Kidney epithelial cell (primary cell): ENCODE measurements at places on chromosomes 12 and 14. TPM values are rescaled to one million over a fixed set of nuclear protein-coding genes. Genes with fewer than 3 reads are reported as not detected.

SUOX gene
- total RNA-seq: 12.0 and 18.0 TPM in 2 replicates

TSPAN9 gene
- 17.7 and 18.5 TPM in 2 replicates for total RNA-seq

- no peak for DNase-seq
These were observed 2.5 kb downstream of the MYH7 start for GRCh38 chr14:23432946-23433345.

DNA sequence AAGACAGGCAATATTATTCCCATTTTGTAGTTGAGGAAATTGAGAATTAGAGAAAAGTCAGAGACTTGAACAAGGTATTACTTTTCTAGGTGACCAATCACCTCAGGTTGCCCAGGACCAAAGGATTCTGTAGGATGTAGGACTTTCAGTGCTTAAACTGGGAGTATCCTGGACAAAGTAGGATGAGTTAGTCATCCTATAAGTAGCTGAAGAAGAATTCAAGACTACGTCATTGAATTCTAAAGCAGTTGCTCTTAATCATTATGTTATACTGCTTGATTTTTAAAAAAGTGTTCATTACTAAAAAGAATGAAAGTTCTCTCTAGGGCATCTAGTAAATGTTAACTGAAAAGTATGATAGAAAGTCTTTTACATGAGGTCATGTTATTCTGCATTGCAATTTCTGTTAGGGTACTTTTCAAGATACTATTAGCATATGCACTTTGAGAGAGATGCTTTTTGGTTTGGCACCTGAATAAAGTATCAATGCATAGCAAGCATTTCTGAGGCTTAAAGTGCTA is 101.7 kb downstream of the RTN1 start:
- no peak for DNase-seq

DNA sequence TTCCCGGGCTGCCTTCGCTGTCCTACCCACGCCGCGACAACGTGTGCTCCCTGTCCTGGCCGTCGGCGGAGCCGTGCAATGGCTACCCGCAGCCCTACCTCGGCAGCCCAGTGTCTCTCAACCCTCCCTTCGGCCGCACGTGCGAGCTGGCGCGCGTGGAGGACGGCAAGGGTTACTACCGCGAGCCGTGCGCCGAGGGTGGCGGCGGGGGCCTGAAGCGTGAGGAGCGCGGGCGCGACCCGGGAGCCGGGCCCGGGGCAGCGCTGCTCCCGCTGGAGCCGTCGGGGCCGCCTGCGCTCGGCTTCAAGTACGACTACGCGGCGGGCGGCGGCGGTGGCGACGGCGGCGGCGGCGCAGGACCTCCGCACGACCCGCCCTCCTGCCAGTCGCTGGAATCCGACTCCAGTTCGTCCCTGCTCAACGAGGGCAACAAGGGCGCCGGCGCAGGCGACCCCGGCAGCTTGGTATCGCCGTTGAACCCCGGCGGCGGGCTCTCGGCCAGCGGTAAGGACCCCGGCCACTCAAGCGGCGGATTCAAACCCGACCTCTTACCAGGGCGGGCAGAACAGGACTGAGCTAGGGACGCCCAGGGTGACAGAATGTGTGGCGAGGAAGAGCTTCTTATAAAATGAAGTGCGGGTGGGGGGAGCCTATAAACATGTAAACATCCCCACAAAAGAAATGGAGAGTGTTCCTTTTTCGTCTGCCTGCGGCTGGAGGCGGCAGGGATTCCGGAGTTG is 503 bp downstream of the HOXC12 start:
- DNase-seq: no peak

GRCh38 chr12:48351022-48351708 is 446 bp upstream of the ZNF641 start:
- DNase-seq: peak; percentile 49

GRCh38 chr14:43522901-43523300 is 984.2 kb downstream of the FSCB start:
- DNase-seq: no peak

- no peak for DNase-seq
These were observed 197.8 kb downstream of the PTPRO start for GRCh38 chr12:15520083-15520482.

DNA sequence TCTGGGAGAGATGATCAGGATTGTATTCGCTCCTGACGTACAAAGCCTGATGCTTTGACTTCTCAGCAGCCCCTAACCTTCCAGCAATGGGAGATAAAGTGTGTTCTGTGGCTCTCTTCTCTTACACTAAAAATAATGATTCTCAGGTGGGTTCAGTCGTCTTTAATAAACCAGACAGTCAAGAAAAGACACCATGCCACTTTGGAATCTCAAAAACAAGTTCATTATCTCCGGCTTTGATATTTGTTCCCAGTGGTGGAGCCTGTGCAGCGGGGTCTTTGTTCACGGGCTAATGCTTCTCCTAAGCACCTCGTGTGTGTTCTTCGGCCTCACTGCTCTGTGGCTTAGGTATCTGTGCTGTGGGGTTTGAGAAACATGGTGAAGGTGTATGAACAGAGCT is 1.6 kb downstream of the ACVR1B start:
- no peak for DNase-seq
